ENCODE measurements at places on chromosomes 5 and 9.

DNA sequence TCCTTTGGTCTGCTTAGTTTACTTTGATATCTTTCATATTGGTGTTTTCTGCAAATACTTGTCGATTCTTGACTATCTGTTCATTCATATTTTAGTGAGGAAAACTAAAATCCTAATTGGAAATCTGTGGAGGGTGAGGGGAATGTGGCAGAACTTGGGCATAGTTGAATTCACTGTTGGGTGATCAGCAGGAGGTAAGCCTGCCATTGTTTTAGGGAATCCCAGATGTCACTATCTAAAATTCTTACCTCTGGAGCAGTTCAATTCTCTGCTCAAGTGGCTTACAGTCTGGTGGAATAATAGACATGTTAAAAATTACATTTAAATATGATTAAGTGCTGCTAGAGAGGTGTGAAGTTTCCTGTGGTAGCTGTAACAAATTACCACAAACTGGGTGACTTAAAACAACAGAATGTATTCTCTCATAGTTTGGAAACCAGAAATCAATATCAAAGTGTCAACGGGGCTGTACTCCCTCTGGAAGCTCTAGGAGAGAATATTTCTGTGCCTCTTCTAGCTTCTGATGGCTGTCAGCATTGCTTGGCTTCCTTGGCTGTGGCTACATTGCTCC, 90.3 kb upstream of the GCNT4 start:
- DNase-seq: no peak

GRCh38 chr5:176778921-176779465, 31.4 kb upstream of the UNC5A start:
- no peak for DNase-seq

GRCh38 chr5:153562189-153562588, 71.7 kb downstream of the GRIA1 start:
- peak; percentile 37 for DNase-seq

GRCh38 chr5:68533051-68533450, 317.5 kb downstream of the PIK3R1 start:
- DNase-seq: no peak

DNA sequence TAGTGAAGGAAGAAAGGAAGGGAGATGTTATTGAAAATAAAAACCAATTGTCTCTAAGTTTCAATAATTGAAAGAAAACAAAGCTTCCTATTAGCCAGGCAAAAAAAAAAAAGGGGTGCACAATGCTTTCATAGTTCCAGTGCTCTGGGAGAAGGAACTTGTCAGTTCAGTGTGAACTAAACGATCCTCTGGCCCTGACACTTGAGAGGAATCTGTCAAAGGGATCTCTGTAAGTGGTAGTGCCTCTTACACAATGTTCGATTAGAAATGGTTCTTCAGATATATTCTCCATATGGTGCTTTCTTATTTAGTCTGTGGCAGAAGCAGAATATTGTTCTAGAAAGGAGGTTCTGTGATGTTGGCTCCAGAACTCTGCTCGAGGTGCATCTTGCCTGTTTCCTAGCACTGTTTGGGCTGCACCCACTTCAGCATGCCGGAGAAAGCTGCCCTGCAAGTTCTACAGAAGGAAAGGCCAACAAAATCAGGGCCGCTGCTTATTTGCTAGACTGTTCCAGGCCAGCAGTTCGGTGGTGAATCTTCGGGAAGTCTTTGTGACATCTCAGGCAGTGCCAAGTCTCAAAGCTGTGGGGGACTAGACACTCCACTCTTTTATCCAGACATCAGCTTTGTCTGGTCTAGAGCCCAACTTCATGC, 90.9 kb downstream of the PIK3R1 start:
- DNase-seq: no peak

- no peak for DNase-seq
Observed at GRCh38 chr9:85414390-85414789, 327.4 kb downstream of the AGTPBP1 start.

All from brain microvascular endothelial cell (primary cell).